Stimulated activated CD4-positive, alpha-beta T cell treated with anti-CD3 and anti-CD28 coated beads, Interleukin-1b, Interleukin-23, amount 100 ng/mL, for 4 hours (primary cell): ENCODE measurements at places on chromosomes 7 and 10.

DNA sequence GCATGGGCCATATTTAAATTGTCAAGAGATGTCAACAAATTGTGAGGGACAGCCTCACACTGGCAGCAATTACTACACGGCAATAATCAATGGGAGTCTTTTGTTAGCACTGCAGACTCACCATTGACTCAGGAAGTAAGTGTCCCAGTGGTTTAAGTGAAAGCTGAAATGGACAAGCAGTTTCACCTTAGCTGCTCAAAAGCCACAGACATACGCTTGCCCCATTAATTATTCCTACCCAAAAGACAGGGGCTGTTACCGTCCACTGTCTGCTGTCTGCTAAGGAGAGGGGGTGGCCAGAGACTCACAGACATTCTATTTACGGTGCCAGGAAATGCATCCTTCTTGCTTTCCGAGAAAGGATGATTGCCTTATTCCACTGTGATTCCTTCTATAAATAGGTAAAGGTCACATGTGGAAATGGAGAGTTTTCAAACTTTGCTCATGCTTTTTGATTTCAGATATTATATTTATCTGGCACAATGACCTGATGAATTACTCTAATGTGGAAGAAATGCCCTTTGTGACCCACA is 309.7 kb upstream of the NFE2L3 start:
- no peak for DNase-seq

GRCh38 chr7:73718905-73719805 is at the start of gene STX1A:
Gene STX1A (minus strand): TSS chr7:73719669. CDS start chr7:73719631, 38 bp downstream.
- peak; percentile 60 for DNase-seq

GRCh38 chr7:23470330-23471105 is at the start of gene IGF2BP3:
Gene IGF2BP3 (minus strand): TSS chr7:23470491. CDS start chr7:23470110, 381 bp downstream.
- DNase-seq, result no peak

GRCh38 chr10:61164458-61165160 is 220.6 kb upstream of the RHOBTB1 start:
- DNase-seq, result no peak

DNA sequence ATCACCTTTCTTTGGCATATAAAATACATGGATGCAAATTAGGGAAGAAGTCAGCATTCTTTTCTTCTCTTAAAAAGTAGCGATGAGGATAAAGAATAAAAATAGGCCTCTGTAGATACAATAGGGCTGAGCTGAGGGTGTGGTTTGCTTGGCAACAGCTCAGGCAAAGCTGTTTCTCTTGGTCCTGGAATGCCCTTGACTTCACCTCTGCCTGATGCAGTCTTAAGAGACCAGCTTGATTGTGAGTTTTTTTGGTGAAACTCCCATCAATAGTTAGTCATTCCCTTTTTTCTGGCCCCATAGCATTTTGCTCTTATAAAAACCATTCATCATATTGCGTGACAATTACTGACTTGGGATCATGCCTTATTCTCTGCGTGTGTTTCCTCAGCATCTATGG is 42.1 kb upstream of the MKLN1 start:
- no peak for DNase-seq

DNA sequence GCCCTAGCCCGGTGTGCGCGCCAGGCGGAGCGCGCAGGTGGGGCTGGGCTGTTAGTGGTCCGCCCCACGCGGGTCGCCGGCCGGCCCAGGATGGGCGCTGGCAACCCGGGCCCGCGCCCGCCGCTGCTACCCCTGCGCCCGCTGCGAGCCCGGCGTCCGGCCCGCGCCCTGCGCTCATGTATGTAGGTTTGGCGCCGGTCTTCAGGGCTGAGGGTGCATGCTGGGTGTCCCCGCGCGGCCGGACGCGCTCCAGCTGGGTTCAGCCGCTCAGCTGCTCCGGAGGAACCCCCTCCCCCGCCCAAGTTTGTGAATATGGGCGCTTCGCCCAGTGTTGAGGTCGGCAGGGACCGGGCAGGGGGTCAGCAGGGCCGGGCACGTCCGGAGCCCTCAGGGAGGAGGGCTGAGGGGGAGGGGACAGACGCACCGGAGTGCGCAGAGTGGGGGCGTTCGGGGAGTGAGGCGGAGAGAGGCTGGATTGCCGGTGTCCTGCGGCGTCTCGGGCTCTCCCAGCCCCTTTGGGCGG is 559 bp downstream of the VWC2 start:
- DNase-seq, result no peak

DNA sequence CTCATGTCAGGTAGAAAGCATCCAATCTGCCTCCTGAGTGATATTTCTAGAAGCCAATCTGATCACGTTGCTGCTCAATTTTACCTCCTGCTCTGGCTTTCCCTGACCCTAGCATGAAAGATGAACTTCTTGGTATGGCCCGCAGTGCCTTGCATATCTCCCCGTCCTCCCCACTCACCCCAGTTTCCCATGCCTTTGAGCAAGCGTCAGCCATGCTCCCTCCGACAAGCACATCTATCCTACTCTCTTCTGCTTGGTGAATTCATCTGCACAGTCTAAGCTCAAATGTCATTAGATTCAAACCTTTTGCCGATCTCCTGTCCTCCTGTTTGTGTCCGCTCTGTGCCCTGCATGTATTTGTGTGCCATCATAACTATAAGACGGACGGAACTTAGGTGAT is 6.2 kb upstream of the TBXAS1 start:
- DNase-seq, result no peak

DNA sequence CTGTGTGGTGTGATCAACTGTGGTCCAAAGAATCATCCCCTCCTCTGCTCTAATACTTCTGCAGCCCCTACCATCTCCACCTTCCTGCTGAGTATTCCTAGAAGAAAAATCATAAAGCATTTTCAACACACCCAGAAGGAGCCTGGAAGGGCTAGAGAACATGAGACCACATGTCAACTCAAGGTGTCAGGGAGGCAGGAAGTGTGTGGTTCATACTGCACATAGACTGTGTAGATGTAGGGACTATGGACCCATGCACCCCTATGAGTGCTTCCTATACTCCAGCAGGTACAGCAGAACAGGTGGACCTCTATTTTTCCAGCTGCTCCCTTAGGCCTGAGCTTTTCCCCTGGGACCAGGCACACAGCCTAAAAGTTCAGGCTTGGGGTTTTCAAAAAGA is 2.6 kb upstream of the ZNF746 start:
- no peak for DNase-seq

- no peak for DNase-seq
These were observed 140.0 kb upstream of the PHYHIPL start for GRCh38 chr10:59036311-59037017.

GRCh38 chr10:128643658-128644057 is 517.4 kb upstream of the MKI67 start:
- DNase-seq, result no peak

- DNase-seq, result no peak
These were observed 66.1 kb downstream of the FZD1 start for GRCh38 chr7:91330191-91330808.

DNA sequence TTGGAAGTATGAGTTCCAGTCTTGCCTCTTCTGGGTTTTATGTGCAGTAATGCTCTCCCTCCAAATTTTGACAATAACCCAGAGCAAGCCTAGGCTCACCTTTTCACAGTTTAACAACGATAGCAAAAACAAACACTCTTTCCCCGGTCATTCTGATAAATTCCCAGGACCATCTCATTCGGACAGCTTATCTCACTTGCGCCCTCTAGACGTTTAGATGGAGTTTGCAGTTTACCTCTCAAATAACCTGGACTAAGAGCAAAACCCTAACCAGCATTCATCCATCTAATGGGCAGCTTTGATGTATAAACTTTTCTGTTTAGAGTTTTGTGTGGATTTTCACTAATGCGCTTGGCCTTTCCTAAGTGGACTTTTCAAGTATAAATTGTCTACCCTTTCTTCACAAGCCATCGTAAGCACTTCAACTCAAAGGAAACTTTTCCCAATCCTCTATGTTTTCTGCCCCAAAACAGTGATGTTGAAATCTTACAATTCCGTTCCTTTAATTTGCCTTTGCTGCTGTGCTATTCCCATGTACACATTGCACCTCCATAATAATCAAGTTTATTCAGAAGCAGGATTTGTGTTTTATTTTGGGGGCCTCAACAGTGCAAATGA is 114.9 kb downstream of the HDAC9 start:
- DNase-seq, result no peak

DNA sequence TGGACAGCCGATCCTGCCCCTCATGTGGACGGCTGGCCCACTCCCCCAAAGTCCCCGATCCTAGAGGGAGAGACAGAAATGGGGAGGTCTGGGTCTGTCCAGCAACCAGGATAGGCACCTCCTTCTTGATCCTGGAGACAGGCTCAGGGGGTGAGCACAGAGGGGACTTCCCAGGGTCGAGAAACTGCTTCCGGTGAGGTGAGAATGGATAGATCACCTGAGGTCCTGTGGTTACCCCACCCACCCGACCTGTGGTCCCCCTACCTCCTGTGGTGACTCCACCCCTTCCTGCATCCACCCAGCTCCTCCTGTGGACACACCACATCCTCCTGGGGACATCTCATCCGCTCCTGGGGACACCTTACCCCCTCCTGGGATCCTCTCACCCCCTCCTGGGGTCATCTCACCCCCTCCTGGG is 27.4 kb upstream of the RASGEF1A start:
- DNase-seq, result no peak

DNA sequence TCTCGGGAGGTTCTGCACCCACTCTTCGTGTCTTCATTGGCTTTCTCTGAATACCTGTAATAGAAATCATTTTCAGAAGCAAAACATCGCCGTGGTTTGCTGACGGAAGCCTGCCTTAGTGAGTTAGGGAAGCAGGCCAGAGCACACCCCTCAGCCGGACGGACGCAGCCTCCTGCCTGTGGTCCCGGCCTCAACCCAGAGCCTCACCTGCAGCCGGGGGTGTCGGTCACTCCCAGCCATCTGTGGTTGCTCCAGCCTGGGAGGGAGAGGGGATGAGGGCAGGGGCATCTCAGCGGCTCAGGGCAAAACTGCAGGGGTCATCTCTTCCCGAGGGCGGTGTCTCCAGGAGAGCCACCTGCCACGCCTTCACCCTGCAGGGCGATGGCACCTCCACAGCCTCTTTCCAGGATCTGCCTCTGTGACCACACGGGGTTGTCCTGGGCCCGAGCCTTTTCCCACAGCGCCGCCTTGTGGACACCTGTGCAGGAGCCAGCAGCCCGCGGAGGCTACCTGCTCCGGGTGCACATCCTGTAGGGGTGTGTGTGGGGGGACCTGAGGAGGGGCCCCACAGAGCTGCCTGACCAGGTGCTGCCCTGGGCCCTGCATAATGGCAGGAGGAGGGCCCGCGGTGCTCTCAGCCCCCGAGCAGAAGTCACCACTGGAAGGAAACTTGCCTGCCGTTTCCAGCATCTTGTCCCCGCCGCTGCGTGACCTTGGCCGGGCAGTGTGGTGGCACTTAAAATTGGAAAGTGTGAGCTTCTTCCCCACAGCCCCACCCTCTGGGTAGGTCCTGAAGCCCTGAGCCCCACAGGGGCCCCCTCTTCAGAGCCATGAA is 21.6 kb upstream of the AP5Z1 start:
- peak; percentile 88 for DNase-seq

GRCh38 chr7:82141427-82141826 is 302.1 kb downstream of the CACNA2D1 start:
- no peak for DNase-seq

- DNase-seq, result no peak
These were observed 17.2 kb downstream of the SAP25 start for GRCh38 chr7:100556541-100556940.

DNA sequence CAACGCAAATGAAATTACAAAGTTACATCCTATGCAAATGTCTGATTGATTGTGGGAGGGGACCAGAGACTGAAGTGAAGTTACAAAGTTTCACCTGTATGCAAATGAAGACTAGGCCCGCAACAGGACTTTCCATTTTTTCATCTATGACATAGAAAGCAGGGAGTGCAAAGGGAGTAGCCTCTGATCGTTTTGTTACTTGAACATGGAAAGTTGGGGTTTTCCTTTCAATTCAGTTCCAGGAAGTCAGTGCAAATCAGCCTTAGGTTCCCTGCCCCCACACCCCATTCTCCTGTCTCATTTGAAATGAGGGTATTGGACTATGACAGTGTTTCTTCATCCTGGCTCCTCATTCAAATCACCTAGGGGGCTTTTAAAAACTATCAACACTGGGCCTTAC is 96.9 kb upstream of the HABP2 start:
- no peak for DNase-seq
